ENCODE measurements at places on chromosomes 16 and 17. TPM values are rescaled to one million over a fixed set of nuclear protein-coding genes. Genes with fewer than 3 reads are reported as not detected.

DNA sequence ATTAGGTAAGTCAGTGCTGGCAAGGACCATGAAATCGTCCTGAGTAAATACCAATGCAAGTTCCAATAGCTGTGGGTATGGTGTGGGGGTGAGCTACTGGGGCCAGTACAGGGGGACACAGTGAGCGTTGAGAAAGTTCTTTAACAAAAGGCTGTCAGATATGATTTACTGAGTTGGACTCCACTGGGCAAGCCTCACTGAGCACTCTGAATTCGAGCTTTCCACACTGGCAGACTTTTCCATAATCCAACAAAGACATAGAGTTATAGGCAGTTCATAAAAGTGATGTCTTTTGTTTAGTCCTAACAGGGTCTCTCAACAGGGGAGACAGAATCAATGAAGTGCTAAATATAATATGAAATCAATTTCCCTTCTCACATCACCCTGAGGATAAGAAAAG, 489.0 kb downstream of the KCNJ2 start:
- H3K27ac ChIP-seq: no peak overlapping the region
- H3K27me3 ChIP-seq: no peaks in the 10 kb centered on the region
- no peak overlapping the region for H3K4me3 ChIP-seq
- no peak for DNase-seq

GRCh38 chr16:52227851-52228250, 319.1 kb downstream of the TOX3 start:
- H3K27ac ChIP-seq: no peak overlapping the region
- H3K36me3 ChIP-seq: no peaks in the 10 kb centered on the region
- no peaks in the 10 kb centered on the region for H3K27me3 ChIP-seq
- no peak for DNase-seq

The C1QTNF8 gene
- not detected for polyA plus RNA-seq

- H3K27me3 ChIP-seq: no peaks in the 10 kb centered on the region
- peaks cover 17% of the 10 kb centered on the region for H3K4me1 ChIP-seq
- no peak overlapping the region for H3K4me3 ChIP-seq
- no peak for DNase-seq
- no peak overlapping the region for H3K27ac ChIP-seq
Measured at GRCh38 chr17:19750020-19750572, 2.0 kb upstream of the ALDH3A1 start.

The PIPOX gene
- 0.35 TPM for polyA plus RNA-seq

The SLC13A5 gene
- polyA plus RNA-seq: not detected

DNA sequence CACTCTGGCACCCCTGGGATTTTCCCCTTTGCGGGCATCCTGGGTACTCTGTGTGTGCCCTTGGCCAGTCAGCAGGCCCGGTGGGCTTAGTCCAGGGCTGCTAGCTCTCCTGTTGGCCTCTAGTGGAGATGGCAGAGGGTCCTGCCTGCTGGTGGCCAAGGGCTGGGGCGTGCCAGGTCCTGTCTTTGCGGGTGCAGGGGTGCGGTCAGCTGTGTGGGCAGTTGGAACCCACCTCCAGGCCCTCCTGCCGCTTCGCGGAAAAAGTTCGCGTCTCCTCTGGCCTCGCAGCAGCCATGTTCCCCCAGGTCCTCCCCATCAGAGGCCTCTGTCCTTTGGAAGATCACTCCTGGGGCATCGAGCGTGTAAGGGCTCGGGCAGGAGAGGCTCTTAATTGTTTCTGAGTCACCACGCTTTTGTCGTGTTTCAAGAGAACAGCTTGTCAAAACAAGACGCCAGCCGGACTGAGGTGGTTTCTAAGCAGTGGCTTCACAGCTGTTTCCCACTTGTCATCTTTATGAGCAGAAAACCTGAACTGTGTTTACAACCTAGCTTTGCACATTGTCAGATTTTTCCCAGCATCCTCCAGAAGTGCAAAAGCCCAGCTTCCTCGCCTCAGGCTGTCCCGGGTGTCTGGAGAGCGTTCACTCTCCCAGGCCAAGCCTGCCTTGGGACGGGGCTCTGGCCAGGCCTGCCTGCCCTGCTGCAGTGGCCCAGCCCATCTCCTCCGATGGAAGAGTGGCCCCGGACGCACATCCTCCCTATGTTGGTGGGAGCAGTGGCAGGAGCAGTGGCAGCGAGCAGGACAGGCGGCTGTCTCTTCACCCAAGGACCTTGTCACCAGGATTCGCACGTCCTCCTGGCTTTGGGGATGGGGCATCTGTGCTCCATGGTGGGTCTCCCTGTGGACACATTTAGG, 5.0 kb upstream of the DNASE1L2 start:
- peaks cover 3% of the 10 kb centered on the region for H3K36me3 ChIP-seq
- no peaks in the 10 kb centered on the region for H3K27me3 ChIP-seq

The ASPHD1 gene
- polyA plus RNA-seq: 0.04 TPM

DNA sequence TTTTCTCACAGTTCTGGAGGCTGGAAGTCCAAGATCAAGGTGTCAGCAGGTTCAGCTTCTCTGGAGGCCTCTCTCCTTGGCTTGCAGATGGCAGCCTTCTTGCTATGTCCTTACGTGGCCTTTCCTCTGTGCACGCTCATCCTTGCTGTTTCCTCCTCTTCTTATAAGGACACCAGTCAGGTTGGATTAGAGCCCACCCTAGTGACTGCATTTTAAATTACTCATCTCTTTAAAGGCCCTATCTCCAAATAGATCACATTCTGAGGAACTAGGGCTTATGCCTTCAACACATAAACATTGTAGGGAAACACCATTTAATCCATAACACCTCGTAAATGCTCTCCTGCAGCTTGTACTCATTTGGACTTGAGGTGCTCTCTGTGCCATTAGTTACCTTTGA, 36.3 kb downstream of the DHRS7C start:
- no peaks in the 10 kb centered on the region for H3K36me3 ChIP-seq
- H3K27ac ChIP-seq: no peak overlapping the region
- no peak for DNase-seq

DNA sequence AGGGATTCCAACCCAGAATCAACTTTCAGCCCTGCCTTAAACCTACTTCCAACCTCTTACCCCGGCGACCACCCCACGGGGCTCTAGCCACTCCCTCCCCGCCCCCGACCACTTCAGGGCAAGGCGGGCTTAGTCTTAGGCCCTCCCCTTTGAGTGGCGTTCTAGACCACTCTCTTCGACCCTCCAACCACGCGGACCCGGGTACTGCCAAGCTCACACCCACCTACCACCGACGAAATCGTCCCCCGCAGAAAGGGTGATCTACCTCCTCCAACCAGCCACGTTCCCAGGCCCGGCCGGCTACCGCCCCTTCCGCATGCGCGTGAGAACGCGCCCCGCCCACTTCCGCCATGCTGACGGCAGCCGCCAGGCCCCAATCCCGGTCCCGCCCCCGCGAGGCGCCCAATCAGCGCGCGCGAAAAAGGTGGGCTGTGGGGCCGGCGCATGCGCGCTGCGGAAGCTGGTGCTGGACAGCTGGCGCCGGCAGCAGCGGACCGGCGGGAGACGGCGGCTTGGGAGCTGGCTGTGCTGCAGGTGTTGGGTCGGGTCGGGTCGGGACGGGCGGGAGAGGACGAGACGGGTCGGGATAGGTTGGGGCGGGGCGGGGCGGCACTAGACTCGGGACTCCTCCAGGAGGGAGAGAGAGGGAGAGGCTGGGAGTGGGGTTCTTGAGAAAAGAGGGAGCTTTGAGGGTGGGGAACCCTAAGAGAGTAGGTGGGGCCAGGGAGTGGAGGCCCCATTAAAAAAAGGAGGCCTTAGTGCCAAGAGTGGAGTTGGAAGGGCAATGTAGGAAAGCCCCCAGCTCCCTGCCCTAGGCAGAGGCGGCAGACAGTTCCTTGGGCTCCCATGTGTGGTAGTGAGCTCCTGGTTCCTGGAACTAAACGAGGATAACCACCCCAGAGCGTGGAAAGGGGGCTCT, at the start of gene NAT9:
NAT9 (minus strand) TSS at position 302 of the 919 bp plus-strand sequence. CDS start 647 bp downstream, outside the sequence.
- DNase-seq: peak; percentile 99
- peaks cover 11% of the 10 kb centered on the region for H3K4me1 ChIP-seq
- no peaks in the 10 kb centered on the region for H3K27me3 ChIP-seq
- peak within 1 kb of the TSS; percentile 77 for H3K27ac ChIP-seq
- H3K36me3 ChIP-seq: peaks cover 8% of the 10 kb centered on the region

GRCh38 chr17:4679658-4680057, 24.3 kb downstream of the PELP1 start:
- no peak overlapping the region for H3K4me3 ChIP-seq
- peaks cover 83% of the 10 kb centered on the region for H3K36me3 ChIP-seq
- no peaks in the 10 kb centered on the region for H3K27me3 ChIP-seq

The CD300LB gene
- not detected for polyA plus RNA-seq

DNA sequence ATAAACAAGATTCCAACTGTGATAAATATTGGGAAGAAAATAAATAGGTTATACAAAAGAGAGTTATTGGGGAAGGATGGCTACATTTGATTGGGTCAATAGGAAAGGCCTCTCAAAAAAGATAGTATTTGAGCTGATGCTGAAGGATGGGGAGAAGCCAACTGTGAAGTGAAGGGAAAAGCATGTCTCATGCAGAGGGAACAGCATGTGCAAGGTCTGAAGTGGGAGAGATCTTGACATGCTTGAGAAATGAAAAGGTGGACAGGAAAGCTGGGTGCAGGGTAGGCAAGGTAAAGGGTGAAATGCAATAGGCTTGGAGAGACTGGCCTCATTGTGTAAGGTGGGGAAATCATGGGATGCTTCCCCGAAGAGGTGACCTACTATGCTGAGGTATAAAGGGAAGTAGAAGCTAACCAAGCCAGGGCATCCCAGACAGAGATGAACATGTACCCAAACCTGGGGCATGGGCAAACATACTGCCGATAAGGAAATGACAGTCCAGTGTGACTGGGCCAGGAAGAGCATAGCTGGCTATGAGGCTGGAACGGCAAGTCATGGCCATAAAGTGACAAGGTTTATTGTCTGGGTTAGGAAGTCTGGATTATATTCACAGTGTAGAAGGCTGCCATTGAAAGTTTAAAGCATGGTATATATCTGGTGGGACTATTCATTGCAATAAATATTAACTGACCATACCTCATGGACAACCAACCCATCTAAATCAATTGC, 91.2 kb downstream of the TOX3 start:
- DNase-seq: no peak
- no peak overlapping the region for H3K4me3 ChIP-seq
- H3K36me3 ChIP-seq: no peaks in the 10 kb centered on the region
- H3K4me1 ChIP-seq: no peaks in the 10 kb centered on the region

DNA sequence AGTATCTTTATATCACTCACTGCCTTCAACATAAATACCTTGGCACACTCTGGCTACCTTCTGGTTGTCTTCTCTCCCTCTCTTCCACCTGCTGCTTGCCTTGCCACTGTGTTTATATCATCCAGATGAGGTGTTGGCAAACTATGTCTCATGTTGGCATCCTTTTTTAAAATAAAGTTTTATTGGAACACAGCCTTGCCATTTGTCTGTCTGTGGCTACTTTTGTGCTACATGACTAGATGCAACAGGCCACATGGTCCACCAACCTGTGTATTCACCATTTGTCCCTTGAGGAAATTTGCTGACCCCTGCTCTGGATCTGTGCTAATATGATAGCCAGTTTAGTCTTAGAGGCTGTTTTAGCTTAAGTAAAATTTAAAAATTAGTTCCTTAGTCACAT, 36.8 kb downstream of the NSRP1 start:
- H3K4me1 ChIP-seq: no peaks in the 10 kb centered on the region
- no peak overlapping the region for H3K27ac ChIP-seq
- no peak overlapping the region for H3K4me3 ChIP-seq
- H3K27me3 ChIP-seq: no peaks in the 10 kb centered on the region
- peaks cover 3% of the 10 kb centered on the region for H3K36me3 ChIP-seq
- no peak for DNase-seq

DNA sequence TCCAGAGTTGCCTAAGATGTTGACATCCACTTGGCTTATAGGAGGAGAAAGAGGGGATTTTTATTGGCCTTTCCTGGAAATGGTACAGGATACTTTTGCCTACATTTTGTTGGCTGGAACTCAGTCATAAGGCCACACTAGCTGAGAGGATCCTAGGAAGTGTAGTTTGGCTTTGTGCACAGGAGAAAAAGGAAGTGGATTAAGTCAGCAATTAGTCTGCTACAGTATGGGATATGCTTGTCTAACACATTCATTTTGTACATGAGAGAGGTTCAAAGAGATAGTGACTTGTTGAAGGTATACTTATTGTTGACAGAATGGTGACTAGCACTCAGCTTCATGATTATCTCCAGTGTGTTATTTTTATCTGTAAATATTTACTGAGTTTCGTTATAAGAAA, 10.3 kb downstream of the UTP18 start:
- H3K27ac ChIP-seq: no peak overlapping the region
- no peaks in the 10 kb centered on the region for H3K27me3 ChIP-seq
- no peak for DNase-seq

GRCh38 chr17:81455387-81455786, 57.2 kb downstream of the ACTG1 start:
- no peaks in the 10 kb centered on the region for H3K4me1 ChIP-seq
- no peaks in the 10 kb centered on the region for H3K27me3 ChIP-seq
- no peak overlapping the region for H3K4me3 ChIP-seq
- DNase-seq: no peak
- H3K27ac ChIP-seq: no peak overlapping the region

The MED9 gene
- 18.3 TPM for polyA plus RNA-seq

- H3K4me1 ChIP-seq: peaks cover 32% of the 10 kb centered on the region
- DNase-seq: peak; percentile 92
- H3K36me3 ChIP-seq: no peaks in the 10 kb centered on the region
- peak overlapping the region; percentile 59 for H3K27ac ChIP-seq
- peak overlapping the region; percentile 86 for H3K4me3 ChIP-seq
- H3K27me3 ChIP-seq: no peaks in the 10 kb centered on the region
Measured at GRCh38 chr16:90022209-90023077, 3.2 kb upstream of the DBNDD1 start.

GRCh38 chr16:65845466-65846209, 520.9 kb upstream of the CDH5 start:
- H3K4me1 ChIP-seq: no peaks in the 10 kb centered on the region
- H3K4me3 ChIP-seq: no peak overlapping the region
- no peak overlapping the region for H3K27ac ChIP-seq
- DNase-seq: no peak
- H3K36me3 ChIP-seq: no peaks in the 10 kb centered on the region

The ABCC6 gene
- polyA plus RNA-seq: 3.0 TPM

The ALOX15 gene
- polyA plus RNA-seq: not detected

GRCh38 chr16:7992616-7993015, 597.7 kb downstream of the TMEM114 start:
- DNase-seq: no peak
- no peaks in the 10 kb centered on the region for H3K36me3 ChIP-seq
- H3K27me3 ChIP-seq: no peaks in the 10 kb centered on the region
- H3K4me3 ChIP-seq: no peak overlapping the region
- H3K4me1 ChIP-seq: no peaks in the 10 kb centered on the region
- no peak overlapping the region for H3K27ac ChIP-seq

GRCh38 chr17:6843241-6843880, 11.8 kb upstream of the TEKT1 start:
- no peak overlapping the region for H3K4me3 ChIP-seq
- H3K36me3 ChIP-seq: no peaks in the 10 kb centered on the region
- H3K27ac ChIP-seq: no peak overlapping the region

DNA sequence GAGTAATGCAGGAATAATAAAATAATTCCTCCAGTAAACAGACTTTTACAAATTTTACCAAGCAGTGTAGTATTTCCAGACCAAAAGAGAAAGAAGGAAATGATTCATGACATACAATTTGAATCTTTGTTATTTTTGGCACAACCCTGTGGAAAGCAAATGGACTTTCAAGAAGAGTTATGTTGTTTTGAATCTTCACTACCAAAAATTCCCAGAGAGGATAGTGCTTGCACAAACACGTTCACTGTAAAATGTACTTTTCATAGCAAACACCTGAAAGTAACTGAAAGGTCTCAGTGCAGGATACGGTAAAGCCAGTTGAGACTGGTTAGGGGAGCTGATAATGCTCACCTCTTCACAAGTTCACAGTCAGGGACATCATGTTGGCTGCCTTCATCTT, 107.1 kb downstream of the USP22 start:
- H3K4me3 ChIP-seq: no peak overlapping the region
- no peaks in the 10 kb centered on the region for H3K36me3 ChIP-seq
- no peaks in the 10 kb centered on the region for H3K4me1 ChIP-seq
- H3K27ac ChIP-seq: no peak overlapping the region
- no peak for DNase-seq

All from psoas muscle (tissue), 8 donors.